ENCODE measurements at places on chromosomes 7 and 10.

GRCh38 chr10:49407552-49408137, 11.8 kb upstream of the DRGX start:
- peak; percentile 58 for DNase-seq

- DNase-seq, result no peak
Observed at GRCh38 chr10:120969219-120969645, 118.1 kb downstream of the WDR11 start.

DNA sequence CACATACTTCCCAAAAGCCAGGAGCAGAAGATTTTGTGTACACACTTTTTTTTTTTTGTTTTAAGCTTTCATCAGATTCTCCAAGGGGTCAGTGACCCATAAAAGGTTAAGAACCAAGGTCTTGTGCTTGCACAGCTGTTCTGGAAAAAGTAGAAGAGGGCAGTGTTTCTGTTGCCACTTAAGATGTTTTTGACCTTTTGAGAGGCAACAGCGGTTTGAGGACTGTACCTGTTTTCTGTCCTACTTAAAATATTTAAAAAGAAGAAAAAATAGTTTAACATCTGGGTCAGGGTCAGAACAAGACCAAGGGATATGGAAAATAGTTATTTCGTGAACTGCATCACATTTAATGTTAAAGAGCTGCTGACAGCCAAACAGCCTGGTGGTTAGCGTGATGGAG, 32.9 kb downstream of the AUTS2 start:
- no peak for DNase-seq

DNA sequence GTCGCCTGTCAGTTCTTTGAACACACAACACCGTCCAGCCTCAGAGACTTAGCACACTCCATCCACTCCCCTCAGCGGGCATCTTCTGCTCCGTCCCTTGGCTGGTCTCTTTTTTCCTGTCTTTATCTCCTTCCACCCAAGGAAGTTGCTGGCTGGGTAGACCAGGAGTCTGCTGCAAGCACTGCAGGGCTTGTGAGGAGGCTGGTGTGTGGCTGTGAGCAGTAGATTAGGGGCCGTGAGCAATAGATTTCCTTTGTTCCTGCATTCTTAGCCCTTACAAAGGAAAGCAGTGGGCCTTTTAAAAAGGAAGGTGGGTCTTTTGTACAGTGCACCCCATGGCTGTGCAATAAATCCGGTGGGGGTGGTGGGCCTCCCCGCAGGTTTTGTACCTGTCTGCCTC, 100.3 kb upstream of the BTBD16 start:
- no peak for DNase-seq

GRCh38 chr7:140230861-140231770, 54.3 kb upstream of the KDM7A start:
- peak; percentile 57 for DNase-seq

DNA sequence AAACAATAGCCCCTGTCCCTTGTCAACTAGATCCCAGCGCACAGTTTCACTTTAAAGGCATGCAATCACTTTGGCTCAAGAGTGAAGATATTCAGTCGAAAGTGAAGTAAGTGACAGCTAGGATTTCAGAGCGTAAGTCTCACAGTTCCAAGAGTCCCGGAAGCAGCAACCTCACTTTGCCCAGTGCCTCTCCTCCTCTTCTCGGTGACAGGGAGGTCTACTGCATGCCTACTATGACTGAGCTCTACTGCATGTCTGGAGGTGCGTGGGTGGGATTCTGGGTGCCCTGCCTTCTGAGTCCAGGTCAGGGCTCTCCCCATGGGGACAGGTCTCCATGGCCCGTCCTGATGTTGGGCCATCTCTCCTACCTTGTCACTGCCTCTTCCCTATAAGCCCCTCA, 17.0 kb downstream of the PRKCQ start:
- peak; percentile 11 for DNase-seq

DNA sequence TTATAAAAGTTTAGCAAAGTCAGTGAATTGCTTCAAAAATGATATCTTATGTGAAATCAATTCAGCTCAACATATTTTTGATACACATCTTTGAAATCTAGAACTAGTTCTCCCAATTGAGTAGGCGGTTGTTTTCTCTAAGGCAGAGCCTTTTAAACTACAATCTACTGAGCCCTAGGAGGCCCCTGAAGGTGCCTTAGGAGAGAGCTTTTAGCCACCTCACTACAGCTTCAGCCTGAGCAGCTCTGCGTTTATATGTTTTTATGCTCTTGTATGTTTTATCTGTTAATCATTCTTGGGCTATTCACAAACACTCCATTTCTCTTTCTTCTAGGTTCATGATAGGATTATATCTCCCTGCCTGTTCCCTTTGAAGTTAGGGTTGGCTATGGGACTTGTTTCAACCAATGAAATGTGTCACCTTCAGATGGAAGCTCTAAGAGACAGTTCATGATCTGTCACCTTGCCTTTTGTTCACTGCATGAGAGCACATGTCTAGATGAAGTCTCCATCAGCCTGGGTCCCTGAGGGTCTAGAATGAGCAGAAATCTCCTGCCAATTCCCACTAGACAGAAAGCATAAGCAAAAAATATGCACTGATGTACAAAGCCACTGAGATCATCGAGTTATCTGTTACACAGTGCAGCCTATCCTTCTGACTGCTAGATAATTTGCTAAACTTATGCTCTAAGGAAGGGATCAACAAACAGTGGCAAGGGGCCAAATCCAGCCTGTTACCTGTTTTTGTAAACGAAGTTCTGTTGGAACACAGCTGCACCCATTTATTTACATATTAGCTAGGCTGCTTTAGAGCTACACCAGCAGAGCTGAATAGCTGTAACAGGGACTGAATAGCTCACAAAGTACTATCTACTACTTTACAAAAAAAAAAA, 128.5 kb upstream of the CDK1 start:
- DNase-seq, result no peak

GRCh38 chr10:98378722-98379121, 36.3 kb downstream of the PYROXD2 start:
- DNase-seq, result no peak

GRCh38 chr10:44926751-44927351, 15.7 kb downstream of the TMEM72 start:
- DNase-seq, result no peak

DNA sequence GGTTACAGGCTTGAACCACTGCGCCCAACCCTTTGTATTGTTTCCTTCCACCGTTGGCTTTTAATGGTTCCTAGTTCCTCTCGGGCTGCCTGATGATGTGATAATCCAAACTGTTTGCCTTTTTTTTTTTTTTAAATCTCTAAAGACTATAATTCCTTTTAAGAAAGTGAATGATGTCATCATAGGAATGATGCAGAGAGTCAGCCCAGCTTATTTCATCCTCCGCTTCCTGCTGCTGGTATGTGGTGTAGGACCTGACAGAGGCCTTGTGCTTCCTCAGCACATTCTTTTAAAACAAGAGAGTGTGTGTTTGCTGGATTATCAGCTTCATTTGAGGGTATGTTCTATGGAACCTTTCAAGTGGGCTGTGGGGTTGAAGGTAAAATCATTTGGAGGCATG, 241.4 kb downstream of the LRMDA start:
- DNase-seq, result no peak

- no peak for DNase-seq
Observed at GRCh38 chr7:131381069-131381838, 53.6 kb downstream of the MKLN1 start.

DNA sequence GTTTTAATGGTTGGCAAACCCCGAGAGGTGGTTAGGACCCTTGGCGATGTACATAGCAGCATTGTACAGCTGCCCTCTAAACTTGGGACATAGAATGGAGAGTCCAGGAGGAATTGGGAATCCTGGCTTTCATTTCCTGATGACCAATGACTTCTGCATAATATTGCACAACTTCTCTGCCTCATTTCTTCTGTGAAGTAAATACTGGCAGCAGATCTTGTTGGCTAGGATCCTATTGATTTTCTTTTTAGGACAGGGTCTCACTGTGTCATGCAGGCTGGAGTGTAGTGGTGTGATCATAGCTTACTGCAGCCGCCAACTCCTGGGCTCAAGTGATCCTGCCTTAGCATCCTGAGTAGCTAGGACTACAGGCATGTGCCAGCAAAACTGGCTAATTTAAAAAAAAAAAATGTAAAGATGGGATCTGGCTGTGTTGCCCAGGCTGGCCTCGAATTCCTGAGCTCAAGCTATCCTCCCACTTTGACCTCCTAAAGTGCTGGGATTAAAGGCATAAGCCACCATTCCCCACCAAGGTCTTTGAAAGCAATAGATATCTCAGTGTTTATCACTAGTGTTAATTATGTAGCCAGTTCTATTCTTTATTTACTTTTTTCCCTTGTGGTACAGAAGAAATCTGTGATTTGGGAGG, 58.1 kb downstream of the PODXL start:
- DNase-seq, result no peak

DNA sequence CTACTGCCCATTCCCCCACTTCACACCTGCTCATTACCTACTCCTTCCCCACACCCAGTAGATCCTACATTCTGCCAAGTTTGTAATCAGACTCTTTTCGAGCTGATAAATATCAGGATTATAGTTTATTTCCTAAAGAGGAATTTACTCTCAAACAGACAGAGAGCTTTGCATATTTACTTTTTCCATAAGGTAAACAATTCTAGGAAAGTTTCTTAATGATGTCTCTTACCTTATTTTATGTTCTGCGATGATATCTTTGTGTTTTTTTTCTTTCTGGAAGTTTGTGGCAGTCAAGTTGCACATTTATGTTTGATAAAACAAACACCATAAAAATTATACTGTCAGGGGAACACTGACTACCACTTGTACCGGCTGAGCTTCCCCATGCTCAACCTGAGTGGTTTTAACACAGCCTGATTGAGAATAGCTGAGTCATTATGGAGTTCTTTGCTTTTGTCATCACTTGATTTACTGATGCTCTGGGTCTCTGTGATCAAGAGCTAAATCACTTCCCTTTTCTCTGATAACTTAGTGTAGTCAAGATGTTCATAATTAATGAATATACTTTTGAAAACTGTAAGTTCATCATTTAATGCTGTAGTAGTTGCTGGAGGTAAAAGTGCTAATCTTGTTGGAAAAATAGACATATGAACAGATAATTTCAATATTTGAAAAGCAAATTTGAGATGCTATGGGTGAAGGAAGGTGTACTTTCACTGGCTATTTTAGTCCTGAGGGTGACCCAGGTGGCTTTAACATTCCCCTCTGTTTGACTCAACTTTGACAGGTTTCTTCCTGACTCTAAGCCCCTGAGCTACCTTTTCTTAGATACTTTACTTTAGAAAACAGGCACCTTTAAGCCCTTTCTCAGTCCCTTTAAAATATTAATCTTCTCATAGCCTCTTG, 1034.5 kb upstream of the LRRTM3 start:
- no peak for DNase-seq

- no peak for DNase-seq
Observed at GRCh38 chr7:81534446-81534845, 235.4 kb downstream of the HGF start.

GRCh38 chr10:77604941-77605351, 32.7 kb downstream of the KCNMA1 start:
- no peak for DNase-seq

- DNase-seq, result no peak
Observed at GRCh38 chr7:148521271-148521670, 69.3 kb upstream of the C7orf33 start.

GRCh38 chr7:6504996-6505395, 46.3 kb downstream of the GRID2IP start:
- no peak for DNase-seq

GRCh38 chr10:87579563-87579962, 74.9 kb downstream of the MINPP1 start:
- no peak for DNase-seq

GRCh38 chr7:48052748-48053147, 17.4 kb downstream of the C7orf57 start:
- no peak for DNase-seq

GRCh38 chr10:44771233-44771995, 139.7 kb upstream of the TMEM72 start:
- no peak for DNase-seq

GRCh38 chr7:98227939-98228338, 16.7 kb downstream of the BHLHA15 start:
- no peak for DNase-seq

All from CD4-positive, alpha-beta T cell treated with Interleukin-6 at 100 ng/mL for 8 hours (primary cell).